ENCODE measurements at places on chromosomes 7 and 10. TPM values are rescaled to one million over a fixed set of nuclear protein-coding genes. Genes with fewer than 3 reads are reported as not detected.

The TFR2 gene
- 0.58 TPM for polyA plus RNA-seq

The GRM3 gene
- not detected for polyA plus RNA-seq

The FXYD4 gene
- not detected for polyA plus RNA-seq

The OR6B1 gene
- not detected for polyA plus RNA-seq

The CCL26 gene
- not detected for polyA plus RNA-seq

The PCBD1 gene
- 6.1 TPM for polyA plus RNA-seq

The CYP2E1 gene
- not detected for polyA plus RNA-seq

The ASAH2 gene
- 0.13 TPM for polyA plus RNA-seq

The TUBB8 gene
- polyA plus RNA-seq, result not detected

The LBX1 gene
- not detected for polyA plus RNA-seq

The COL26A1 gene
- polyA plus RNA-seq, result not detected

The FEZF1 gene
- polyA plus RNA-seq, result not detected

The MAP3K8 gene
- polyA plus RNA-seq, result 77.4 TPM

The ZNF853 gene
- 1.8 TPM for polyA plus RNA-seq

The INMT gene
- not detected for polyA plus RNA-seq

The UBE2H gene
- polyA plus RNA-seq, result 35.9 TPM

The APBB1IP gene
- polyA plus RNA-seq, result 76.1 TPM
